Gastrocnemius medialis (tissue), 4 donors: ENCODE measurements at places on chromosomes 5 and 9. TPM values are rescaled to one million over a fixed set of nuclear protein-coding genes. Genes with fewer than 3 reads are reported as not detected.
A peak's percentile ranks its signal among the peaks of the same experiment; 100 is the strongest.

Gene NDFIP1
- total RNA-seq: 63.5 TPM

Gene SLC6A7
- not detected for total RNA-seq

Gene IL33
- 2.1 TPM for total RNA-seq

Gene SVEP1
- total RNA-seq: 10.3 TPM

Gene CRHBP
- total RNA-seq: 0.38 TPM

Gene PCA3
- total RNA-seq: not detected

DNA sequence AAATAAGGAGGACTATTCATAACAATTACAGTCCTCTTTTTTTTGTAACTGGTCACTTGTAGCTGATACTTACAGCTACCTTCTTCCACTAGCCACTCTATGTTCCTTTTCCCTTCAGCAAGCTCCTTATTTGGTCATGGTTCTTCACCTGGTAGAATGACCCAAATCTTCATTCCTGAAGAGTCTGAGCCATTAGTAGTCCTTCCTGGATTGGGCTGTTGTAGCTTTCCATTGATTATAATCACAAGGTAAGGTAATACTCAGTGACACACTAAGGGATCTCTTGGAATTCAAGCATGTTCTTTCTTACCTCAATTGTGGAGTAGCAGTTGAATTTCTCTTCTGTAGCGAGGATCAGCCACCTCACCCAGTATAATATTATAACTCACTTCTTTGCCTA lies 25.5 kb upstream of the ITGA2 start:
- DNase-seq: no peak

- no peak for DNase-seq
Measured at GRCh38 chr9:74953235-74953751, 581 bp upstream of the C9orf40 start.

GRCh38 chr9:121992571-121993212 lies 100.4 kb downstream of the TTLL11 start:
- DNase-seq: peak; percentile 58

GRCh38 chr5:123785162-123786071 lies 273.4 kb downstream of the CSNK1G3 start:
- DNase-seq: peak; percentile 26

- no peak for DNase-seq
Measured at GRCh38 chr9:83307066-83307724, 231.0 kb downstream of the FRMD3 start.

GRCh38 chr9:5310851-5311250 lies 6.3 kb upstream of the RLN2 start:
- DNase-seq: no peak

DNA sequence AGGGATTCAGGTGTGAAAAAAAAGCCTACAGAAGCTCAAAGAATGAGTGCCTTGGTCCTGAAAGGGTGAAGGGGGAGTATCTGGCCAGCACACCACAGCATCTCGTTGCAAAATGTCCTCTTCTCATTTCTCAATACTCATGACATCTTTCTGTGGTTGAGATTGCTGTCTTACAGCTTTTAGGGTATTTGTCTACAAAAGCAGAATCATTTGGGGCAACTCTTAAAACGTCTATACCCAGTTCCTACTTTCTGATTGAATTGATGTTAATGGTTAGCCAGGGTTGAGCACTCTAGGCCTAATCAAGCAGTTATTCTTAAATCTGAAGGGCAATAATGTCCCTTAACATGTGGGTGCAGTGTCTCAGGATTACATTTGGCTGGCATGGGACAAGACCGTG lies 21.2 kb upstream of the PCSK5 start:
- no peak for DNase-seq

- peak; percentile 47 for DNase-seq
Measured at GRCh38 chr5:31809050-31809870, 170.3 kb downstream of the PDZD2 start.

GRCh38 chr5:57370376-57370775 lies 112.2 kb downstream of the ACTBL2 start:
- DNase-seq: no peak

GRCh38 chr9:105757496-105758251 lies 63.3 kb downstream of the TMEM38B start:
- no peak for DNase-seq

DNA sequence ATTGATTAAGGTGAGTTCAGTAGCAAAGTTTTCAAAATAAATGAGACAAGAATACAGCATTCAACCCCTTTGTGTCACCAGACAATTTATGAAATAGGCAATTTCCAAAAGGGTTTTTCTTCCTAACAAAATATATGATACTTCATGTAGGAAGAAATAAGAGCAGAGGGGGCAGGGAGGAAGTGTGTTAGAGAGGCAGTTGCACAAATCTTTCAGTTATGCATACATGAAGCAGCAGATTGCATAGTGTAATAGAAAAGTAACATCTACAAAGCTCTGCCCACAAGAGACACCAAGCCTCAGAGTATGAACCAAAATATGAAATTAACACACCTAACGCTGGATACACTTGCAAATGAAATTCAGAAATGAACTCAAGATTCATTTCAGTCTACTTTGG lies 157.0 kb downstream of the DENND1A start:
- DNase-seq: no peak

DNA sequence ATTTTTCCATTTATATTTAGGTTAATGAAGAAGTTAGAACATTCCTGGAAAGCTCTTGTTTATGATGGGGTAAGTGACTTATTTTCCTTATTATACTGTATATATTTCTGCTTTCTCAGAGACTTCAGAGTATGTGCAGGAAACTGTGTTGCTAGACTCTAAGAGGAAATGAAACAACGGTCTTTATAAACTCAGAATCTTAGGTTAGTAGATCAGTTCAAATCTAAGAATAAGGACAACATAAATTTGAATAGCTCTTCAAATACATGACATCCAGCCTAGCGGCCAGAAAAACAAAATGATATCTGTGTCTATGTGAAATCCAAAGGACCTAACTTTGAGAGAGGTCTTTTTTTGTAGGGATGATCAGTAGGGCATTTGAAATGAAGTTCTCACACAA lies 94.3 kb downstream of the PRKACG start:
- no peak for DNase-seq

DNA sequence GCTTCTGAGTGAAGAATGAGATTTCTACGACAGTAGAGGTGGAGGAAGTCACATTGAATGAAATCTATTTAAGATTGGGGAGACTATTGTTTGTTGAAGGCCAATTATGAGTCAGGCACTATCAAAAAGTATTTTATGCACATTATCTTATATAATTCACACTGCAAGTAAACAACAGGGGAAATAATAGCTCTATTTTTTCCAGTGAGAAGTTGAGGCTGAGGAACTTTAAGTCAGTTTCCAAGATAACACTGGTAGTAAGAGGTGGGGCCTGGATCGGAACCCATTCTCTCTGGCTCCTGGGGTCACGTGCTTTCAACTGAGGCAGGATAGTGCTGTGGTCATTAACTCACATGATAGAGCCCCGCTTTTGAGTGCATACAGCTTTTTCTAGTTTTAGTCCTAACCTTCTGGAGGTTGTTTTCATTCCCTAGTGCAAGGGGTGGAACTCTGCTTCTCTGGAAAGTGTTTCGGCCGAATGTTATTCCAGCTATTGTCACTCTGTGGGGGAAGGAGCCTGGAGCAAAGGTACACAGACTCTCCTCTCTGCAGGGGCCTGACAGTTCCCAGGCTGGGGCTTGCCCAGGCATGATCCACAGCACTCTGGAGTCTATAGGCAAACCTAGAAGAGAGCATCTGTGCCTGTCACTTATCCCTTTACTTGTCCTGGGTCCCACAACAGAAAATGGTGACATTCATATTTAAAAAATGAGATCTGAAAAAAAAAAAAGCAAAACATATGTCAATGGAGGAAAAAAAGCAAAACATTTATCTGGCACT lies 352.4 kb upstream of the ACTBL2 start:
- DNase-seq: no peak

GRCh38 chr5:139108063-139108824 lies 89.9 kb downstream of the SIL1 start:
- no peak for DNase-seq

DNA sequence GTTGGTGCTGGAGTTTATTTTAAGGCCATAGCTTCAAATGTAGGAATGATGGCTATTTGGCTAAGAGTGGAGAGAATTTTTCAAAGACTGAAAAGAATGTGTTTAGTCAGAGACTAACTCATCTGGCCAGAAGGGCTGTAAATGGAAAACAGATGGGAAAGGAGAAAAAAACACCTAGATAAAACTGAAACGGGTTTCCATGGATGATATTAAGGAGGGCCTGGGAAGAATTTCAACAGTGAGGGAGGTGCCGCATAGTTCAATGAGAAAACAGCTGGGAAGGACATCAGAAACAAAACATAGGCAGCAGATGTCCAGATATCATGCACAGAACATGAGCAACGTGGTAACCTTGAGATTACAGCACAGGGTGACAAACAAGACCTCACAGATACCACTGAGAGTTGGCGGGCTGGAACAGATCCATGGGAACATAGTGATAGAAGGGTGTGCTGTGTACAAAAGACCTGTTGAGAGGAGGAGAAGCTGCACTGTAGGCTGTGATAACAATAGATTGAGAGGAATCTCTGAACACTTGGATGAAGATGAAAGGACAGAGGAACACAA lies 31.2 kb upstream of the RAD23B start:
- peak; percentile 34 for DNase-seq

DNA sequence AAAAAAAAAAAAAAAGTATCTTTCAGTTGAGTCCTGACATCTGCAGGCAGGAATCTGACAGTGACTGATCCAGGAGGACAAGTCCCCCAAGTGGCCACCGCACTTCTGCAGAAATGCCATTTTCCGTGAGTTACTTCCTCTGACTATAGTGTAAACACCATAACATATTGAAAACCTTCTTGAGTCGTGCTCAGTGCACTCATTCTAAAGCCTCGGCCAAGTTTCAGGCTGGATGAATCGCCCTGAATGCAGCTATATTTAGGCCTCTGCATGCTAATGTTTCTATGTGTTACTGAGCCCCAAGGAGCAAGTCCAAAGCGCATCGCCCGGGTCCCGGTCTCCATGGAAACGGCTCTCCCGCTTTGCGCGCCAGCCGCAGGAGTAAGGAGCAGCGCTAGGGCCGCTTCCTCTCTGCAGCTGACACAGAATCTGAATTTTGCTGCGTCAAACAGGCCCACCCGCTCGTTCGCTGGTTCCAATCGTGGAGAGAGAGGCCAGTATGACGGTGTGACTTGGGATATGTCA lies 335.4 kb downstream of the MSX2 start:
- no peak for DNase-seq

DNA sequence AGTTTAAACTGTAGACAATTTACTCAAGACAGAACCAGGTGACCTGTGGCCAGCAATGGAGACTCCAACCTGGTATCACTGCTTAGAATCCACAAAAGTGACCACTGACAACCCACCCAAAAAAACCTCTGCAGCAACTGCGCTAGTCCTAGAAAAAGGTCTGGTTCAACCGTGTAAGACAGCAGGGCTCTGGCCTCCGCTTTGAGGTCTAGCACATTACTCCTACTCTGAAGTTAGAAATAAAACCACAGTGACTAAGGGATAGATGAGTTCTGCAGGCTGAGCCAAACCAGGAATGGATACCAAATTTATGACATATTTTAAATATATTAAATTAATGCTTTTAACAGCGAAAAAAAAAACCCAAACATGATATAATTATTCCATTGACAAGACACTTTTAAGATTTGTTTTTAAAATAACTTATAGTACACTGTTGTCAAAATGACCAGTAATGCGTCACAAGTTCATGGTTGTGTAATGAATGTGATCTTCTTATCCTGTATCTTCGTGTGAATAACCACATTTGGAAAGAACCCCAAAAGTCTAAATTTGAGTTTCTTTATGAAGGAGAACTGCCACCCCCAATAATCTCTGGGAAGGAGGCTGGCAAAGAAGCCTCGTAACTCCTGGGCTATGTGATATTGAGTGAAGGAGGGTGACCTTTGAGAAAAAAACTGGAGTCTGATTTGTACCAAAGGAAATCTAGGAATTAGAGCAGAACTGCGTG lies 101.9 kb upstream of the SLC44A1 start:
- no peak for DNase-seq

GRCh38 chr9:137123468-137123837 lies 8.9 kb upstream of the DPP7 start:
- no peak for DNase-seq

DNA sequence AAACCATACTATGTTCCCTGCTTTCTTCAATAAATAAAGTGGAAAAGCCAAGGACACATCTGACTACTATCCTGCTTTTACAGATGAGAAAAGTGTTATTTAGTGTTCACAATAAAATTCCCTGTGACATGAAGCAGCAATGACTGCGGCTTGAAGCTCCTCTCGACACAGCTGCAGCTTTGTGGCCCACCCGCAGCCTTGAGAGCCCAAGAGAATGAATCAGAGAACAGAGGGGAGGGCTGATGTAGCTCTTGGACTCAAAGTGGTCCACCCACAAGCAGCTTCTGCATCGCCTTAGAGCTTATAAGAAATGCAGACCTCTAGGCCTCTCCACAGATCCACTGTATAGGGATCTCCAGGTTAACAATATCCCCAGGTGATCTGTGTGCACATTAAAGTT lies 181.3 kb upstream of the GNA14 start:
- DNase-seq: no peak

- no peak for DNase-seq
Measured at GRCh38 chr5:66553368-66553912, 42.8 kb upstream of the MAST4 start.

GRCh38 chr5:34930870-34931269 lies 1.5 kb downstream of the DNAJC21 start:
- no peak for DNase-seq

DNA sequence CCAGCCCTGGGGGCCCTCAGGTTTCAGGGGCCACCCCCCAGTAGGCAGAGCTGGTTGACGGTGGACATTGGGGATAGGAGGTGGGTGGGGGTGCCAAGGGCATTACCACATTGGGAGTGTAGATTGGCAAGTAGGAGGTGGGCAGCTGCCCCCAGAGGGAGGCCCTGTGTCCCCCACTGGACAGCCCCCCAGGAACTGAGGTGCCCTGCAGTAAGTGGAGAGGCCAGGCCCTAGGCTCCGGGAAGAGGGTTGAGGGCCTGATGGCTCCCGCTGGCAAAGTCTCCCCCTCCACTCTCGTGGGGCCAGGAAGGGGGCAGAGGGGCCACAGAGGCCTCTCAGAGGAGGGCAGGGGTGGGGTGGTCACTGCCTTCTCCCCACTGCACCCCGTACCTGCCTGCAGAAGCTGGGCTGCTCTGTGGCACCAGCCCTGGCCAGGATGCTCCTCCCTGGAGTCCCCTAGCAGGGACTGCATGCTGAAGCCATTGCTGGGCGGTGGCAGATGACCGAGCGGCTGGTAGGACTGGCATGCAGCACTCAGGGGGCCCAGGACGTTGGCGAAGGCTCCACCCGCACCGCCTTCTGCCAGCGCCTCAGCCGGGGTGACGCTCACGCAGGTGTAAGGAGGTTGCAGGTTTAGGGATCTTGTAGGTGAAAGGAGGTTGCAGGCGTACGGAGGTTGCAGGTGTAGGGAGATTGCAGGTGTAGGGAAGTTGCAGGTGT lies 89.6 kb upstream of the CACNA1B start:
- DNase-seq: no peak

DNA sequence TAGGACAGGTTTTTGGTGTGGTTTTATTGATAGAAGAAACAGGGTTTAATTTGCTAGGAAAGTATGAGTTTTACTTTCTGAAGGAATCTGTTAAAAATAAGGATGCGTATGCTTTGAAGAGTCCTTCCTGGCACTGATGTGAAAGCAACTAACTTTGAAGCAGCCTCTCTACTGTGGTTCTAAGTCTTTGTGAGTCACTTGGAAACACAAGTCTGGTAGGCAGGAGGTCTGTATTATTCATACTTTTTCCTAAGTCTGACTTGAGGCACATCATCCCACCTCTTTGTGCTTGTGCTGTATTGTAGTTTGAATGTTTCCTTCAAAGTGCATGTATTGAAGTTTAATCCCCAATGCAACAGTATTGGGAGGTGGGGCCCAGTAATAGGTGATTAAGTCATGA lies 129.0 kb downstream of the TAF11L14 start:
- DNase-seq: no peak

GRCh38 chr9:95970317-95970716 lies 94.8 kb downstream of the ERCC6L2 start:
- DNase-seq: no peak

- DNase-seq: no peak
Measured at GRCh38 chr9:20524776-20525175, 97.5 kb downstream of the MLLT3 start.
